ENCODE measurements at places on chromosomes 1 and 21.

DNA sequence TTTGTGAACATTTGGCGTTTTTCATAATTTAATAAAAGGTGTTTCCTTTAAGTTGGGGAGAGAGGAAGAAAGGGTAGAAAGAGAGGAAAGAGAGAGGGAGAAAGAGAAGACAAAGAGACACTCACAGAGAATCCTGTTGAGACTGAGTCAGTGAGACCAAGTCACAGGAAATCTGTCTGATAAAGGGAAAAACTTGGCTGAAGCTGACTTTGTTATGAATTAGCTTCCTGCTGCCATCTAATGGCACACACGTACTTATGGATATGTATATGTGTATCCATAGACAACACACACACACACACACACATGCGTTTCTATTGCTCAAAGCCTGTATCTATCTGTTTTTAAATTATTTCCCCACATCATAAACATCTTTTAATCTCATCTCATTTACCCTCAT, 42.5 kb upstream of the DISC1 start:
- no peak for DNase-seq

DNA sequence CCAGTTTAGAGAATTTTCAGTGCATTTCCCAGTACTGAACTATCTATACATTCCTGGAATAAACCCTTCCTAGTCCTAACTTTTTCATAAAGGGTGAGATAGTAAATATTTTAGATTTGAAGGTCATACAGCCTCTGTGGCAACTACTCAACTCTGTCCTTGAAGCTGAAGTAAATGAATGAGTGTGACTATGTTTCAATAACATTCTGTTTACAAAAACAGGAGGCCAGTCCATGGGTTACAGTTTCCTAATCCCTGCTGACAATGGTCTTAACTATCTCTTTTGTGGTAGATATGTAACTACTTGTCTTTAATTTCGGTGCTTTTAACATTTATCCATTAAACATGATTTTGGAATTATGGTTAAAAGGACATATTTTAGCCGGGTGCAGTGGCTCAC, 4.3 kb downstream of the ZNF684 start:
- DNase-seq, result no peak

DNA sequence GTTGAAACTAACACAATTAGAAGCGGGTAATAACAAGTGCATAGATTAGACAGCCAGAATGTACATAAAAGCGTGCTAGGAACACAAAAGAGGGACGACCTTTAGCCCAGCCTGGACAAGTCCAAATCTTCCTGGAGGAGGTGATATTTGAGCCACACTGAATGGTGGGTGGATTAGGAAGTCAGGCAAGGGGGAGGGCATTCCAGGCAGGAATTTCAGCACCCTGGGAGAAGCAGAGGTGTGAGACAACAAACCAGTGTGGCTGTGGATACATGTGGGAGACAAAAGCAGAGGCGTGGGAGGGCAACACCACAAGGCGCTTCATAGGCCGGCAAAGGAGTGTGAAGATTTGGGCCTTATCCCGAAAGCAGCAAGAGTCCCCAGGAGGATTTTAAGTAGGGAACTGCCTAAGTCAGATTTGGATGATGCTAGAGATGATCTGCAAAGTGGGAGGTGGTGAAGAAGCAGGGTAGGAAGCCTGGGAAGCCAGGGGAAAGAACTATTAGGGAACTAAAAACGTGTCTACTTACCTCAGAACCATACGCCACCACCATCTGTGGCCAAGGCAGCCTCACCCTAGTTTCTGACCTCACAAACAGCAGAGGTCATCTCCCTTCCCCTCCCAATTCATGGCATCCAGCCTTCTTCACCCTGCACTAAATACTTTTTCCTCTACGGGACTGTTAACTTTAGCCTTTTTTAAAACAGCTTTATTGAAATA, 81.8 kb downstream of the GLUL start:
- DNase-seq, result no peak

GRCh38 chr1:6438047-6438525, 13.5 kb downstream of the ESPN start:
- DNase-seq, result peak; percentile 90

GRCh38 chr1:237591353-237591752, 299.4 kb downstream of the ZP4 start:
- DNase-seq, result no peak

DNA sequence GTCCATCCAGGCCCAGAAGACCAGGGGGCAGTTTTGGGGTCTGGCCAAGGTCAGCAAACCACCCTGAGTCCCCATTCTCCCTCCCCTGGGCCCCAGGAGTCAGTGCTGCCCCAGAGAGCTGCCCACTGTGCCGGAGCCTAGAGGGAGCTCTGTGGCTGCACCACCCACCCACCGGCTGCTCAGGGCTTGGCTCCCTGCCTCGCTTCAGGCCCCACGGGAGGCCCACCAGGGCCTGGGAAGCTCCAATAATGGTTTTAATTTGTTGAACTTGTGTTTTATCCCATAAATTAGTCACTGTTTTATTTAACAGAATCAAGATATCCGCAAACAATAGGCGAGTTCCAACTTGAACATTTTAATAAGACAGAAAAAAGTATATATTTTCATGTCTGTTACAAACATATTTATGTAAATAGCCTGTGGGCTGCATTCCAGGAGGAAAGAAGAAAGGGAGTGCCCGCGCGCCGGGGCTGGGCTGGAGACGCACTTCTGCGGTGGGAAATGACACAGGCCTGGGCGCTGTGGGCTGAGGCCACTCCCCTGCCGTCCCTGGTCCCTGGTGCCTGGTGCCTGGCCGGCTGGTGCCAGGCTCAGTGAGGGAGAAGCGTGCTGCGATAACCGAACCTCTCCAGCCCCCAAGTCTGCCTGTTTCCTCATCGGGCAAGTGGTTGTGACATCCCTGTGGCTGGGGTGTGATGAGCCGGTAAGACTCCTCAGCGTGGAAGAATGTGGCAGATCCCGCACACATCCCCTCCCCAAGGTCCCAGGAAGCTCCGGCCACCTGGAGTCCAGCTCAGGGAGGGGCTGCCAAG, 160.5 kb downstream of the PEX14 start:
- DNase-seq, result peak; percentile 17

DNA sequence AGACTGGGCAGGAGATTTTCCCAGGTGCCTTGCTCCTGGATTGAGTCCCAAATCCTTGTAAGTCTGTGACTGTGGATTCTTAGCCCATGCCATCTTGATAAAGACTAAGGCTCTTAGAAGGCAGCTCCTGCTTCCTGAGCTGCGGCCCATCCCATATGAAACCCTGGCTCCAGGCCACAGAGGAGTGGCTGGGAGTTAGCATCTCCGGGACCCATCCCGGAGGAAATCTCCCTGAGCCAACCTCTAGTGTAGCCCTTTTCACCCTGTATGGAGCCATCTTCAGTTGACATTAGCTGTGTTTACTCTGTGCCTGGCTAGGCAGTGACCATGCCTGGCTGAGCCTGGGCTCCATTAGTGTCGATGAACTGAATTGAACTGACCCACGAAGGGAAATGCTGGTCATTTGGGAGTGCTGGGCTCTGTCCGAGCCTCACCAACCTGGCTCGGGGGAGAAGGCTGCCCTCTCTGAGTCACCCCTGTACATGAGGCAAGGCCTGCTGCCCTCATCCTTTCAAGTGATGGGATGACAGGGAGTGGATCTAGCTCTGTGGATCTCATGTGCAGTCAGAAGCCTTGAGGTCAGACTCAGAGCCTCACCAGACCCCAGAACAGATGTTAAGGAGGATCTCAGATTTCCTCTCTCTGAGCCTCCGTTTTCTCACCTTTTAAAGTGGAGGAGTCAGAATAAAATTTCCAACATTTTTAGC, 37.5 kb downstream of the LGR6 start:
- DNase-seq, result no peak

DNA sequence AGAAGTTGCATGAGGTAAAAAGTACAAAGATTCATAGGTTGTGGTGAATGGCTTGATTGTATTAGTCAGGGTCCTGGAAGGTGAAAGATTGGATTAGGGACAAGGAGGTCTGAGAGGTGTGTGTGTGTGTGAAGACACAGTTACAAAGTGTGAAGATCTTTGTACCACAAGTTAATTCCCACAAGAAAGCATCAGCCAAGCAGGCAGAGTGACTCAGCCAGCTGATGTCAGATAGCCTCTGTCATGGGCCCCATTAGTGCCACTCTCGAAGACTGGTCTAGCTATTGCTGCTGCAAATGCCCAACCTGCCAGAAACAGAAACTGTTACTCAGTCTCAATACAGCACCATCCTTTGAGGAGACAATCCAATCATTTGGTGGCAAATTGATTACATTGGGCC, 96.5 kb downstream of the DTL start:
- no peak for DNase-seq

GRCh38 chr1:64042331-64043100, 160.9 kb upstream of the UBE2U start:
- DNase-seq, result no peak

DNA sequence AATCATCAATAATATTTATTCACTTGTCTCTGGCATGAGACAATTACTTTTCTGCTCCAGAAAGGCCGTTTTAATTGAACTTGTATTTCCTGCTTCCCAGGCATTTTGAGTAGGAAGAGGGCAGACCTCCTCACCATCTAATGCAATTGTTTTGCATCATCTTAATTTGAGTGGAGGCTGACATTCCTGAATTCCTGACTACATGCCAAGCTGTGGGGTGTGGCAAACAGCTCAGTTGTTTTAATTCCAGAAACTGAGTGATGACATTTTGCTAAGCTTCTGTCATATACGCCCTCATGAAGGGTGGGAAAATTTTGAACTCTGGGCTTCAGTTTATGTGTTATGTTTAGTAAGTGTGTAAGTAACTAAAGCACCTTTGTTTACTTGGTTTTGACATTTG, 125.4 kb upstream of the USP25 start:
- DNase-seq, result no peak

DNA sequence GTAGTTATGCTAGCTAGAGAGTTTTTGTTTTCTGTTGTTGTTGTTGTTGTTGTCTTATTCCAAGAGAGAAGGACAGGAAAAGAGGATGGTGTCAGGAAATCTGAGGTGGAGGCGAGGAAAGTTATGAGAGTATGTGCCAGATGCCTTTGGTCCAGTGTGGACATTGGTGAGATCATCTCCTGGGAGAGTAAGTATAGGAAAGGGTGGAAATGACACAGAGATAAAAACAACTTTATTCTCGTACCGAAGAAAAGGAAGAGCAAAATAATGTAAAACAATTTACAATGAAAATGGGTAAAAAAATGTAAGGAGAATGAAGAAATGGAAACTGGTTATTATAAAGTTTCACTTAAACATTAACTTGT, 97.4 kb upstream of the ADGRL2 start:
- no peak for DNase-seq

DNA sequence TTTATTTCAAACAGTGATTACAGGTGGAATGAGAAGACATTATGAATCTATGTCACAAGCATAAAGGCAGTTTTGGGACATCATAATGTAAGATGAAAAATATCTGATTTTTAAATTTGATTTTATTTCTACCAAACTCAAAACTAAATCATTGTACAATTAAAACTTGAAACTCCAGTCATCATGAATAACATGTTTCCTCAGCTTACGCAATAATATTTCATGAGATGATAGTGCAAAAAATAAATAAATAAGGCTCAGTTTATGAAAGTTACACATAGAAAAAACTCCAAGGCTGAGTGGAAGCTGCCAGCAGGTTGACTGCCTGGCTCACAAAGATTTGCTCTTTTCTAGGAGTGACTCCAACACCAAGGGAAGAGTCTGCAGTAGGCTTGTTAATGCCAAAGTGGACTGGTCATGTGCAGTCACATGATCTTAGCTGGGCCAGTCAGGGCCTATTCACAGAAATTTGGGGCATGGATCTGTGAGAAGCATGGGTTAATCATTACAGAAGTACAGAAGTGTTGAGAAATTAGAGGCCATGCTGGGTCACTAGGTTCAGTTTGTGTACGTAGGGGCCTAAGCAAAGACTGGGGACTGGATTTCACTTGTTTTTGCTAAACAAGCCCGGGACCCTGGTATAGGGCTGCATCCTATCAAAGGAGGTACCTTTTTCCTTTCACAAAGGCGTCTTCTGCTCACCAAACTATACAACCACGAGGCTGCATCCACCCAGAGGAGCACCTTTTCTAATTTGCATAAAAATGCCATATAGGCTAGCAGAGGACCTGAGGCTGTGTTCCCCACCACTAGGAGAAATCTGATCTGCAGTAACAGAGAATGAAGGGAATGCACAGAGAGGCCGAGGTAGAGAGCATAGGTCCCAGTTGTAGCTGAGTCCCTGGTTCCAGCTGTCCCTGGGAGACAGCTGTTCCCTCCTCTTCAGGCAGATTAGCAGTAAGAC, 4.9 kb upstream of the ABCA4 start:
- DNase-seq, result no peak

- peak; percentile 56 for DNase-seq
Observed at GRCh38 chr1:26363549-26364448, 8.8 kb downstream of the ZNF683 start.

DNA sequence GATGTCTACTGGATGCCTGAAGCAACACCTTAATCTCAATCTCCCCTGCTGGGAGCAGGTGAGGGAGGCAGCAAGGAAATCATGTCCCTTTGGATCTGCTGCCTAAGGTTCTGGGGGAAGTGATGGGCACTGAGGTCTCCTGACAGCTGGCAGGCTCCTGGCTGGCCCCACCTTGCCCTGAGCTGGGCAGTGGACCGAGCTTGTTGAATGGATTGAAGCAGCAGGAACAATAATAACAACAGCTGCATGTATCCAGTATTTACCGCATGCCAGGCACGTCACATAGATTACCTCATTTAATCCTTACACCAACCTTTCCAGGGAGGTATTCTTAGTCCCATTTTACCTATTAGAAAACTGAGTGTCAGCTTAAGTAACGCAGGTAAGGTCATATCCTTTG, 133.9 kb downstream of the PLXNA2 start:
- peak; percentile 21 for DNase-seq

- DNase-seq, result peak; percentile 96
Observed at GRCh38 chr1:6001992-6002576, 9.9 kb upstream of the NPHP4 start.

DNA sequence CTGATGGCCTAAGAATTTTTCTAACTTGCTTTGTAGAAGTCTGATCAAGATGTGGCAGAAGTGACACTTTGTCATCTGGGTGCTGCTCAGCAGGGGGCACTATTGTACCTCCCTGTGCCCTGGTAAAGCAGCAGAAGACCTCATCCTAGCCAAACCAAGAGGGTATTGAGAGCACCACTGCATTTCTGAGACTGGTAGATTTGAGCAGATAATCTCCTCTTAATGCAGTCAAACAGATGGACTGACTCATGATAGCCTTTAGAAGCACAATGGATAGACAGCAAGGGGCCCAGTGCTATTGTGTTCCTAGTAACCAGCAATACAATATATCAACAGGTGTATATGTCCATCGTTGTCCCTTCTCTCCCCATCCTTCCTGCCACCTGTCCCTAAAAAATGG, 5.7 kb downstream of the TPM3 start:
- peak; percentile 48 for DNase-seq

- no peak for DNase-seq
Observed at GRCh38 chr1:81205956-81206355, 594.8 kb upstream of the ADGRL2 start.

Data from NCI-H1092 (cell line).